Neural crest cell (in vitro differentiated cells): ENCODE measurements at places on chromosomes 12 and 14.

- DNase-seq: no peak
Measured at GRCh38 chr12:75665216-75665615, 153.8 kb upstream of the KRR1 start.

DNA sequence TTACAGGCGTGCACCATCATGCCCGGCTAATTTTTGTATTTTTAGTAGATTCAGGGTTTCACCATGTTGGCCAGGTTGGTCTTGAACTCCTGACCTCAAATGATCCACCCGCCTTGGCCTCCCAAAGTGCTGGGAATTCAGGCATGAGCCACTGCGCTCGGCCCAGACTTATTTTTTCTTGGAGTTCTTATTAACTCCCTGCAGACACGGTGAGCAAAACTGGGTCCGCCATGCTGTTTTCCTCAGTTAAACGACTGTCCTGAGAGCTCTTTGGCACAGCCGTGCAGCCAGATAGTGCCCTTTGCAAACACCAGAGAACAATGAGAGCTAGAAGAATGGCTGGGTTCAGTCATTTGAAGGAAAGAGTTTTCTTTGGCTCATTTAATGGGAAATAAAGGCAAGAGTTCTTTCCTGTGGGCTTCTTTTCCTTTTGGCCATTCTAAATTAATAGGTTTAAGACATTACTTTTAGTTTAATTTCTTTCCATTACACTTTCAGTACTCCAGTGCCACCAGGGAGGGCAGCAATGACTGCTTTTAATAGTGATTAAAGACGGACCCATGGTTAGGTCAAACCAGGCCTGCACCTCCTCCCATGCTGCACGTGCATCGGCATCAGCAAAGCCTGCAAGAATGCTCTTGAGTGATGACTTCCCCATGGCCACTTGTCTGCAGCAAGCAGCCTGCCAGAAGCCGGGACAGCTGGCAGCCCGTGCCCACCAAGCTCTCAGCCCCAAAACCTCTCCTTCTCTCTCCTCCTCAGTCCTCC is 60.7 kb downstream of the VCPKMT start:
- DNase-seq: no peak

DNA sequence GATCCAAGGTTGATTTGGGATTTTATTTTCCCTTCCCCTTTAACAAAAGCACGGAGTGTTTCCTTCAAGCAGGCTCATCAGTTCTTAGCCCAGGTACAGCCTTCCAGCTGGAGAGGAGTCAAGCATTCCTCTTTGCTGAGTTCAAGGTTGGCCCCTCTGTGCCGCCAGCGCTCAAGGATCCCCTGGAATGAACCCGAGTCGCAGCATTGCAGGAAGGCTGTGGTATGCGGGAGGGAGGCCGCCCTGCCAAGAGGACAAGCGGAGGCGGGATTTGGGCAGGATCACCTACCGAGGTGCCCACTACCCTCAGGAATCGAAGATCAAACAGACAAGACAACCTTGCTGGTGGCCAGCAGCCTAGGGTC is 53.9 kb upstream of the NCOR2 start:
- DNase-seq: no peak

GRCh38 chr12:130463275-130463658 is 125.6 kb downstream of the PIWIL1 start:
- no peak for DNase-seq

GRCh38 chr12:117774941-117775775 is 193.6 kb downstream of the KSR2 start:
- no peak for DNase-seq
